ENCODE measurements at places on chromosomes 7 and 10.

DNA sequence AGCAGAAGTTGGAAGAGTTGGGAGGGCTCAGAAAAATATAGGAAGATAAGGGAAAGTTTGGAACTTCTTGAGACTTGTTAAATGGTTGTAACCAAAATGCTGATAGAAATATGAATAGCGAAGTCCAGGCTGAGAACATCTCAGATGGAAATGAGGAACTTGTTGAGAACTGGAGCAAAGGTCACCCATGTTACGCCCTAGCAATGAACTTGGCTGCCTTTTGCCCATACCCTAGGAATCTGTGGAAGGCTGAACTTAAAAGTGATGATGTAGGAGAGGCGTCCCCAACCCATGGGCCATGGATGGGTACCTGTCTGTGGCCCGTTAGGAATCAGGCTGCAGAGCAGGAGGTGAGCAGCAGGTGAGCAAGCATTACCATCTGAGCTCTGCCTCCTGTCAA is 347.8 kb downstream of the ARL4A start:
- no peak for DNase-seq

- DNase-seq = no peak
These were observed 505.6 kb downstream of the HTR7 start for GRCh38 chr10:90352288-90352687.

GRCh38 chr10:64067009-64067606 is 545.9 kb downstream of the REEP3 start:
- DNase-seq = no peak

DNA sequence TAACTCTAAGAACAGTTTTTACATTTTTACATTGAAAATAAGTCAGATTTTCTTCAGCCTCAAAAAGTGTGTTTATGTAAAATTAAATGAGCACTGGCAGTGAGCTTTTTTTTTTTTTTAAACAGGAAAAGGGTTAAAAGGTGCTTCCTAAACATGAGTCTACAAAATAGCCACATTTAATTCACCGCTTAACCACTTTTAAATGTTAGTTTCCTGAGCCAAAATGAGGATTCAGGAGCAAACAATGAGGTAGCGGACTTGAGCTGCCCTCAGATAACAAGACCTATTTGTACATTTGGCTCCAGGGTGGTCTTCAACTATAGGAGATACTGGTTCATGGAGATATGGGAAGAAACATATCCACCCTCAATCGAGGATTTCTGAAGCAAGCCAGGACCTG is 22.8 kb downstream of the AKR1C3 start:
- DNase-seq = no peak

DNA sequence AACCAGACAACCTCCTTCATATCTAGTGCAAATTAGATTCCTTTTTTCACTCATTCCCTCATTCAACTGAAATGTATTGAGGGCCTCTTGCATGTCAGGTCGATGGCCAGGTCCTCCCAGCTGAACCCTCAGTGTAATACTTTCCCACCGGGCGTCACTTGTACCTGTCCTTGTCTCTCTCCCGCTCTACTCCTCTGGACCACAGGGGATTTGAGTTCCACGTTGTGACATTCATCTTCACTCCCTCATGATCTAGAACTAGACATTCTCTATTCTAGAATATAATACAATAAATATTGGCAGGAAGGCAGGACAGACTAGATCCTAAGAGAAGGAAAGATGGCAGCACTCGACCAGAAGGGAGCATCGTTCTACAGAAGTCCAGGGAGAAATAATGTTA is 83.9 kb downstream of the WNT2 start:
- no peak for DNase-seq

DNA sequence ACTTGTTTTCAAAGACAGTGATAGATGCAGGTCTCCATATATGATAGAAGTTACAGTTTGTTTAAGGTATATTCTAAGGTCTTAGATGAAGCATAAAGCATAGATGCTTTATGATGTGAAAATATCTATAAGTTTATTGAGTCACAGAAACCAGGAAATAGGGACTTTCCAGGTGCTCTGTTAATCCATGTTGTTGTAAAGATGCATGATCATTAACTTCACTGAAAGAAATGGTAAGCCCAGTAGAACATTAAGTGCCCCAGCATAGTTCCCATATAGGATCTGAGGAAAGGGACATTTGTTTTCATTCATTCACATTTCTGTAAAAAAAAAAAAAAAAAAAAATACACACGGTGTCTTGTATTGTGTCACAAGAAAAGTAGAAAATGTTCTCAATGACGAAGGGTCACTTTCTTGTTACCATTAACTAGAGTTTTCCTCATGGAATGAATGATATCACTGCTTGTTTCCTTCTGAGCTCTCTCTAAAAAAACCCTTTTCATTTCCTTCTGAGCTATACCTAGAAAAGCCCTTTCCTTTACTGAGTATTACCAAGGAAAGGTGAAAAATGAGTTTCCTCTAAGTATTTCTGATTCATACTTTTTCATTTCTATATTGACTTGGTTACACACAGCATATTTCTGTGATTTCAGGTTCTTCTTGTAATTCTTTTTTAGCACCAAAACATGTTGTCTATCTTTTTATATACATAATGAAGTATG is 105.2 kb downstream of the MACC1 start:
- no peak for DNase-seq

DNA sequence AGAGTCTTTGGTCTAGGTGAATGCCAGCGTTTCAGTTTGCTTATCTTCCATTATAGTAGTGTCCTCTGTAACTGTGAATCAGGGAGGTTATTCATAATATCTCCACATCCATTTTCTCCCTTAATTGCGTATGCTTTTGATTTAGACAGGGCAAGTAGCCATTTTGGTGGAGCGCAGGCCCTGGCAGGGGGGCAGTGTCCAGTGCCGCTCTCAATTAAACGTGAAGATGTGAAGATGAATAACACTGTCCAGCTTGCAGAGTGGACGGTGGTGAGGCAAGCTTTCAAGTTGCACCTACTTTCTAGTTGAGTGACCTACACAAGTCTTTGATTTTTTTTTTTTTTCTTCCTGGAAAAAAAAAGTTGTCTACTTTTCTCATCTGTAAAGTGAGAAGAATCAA is 4.5 kb downstream of the TSPAN14 start:
- no peak for DNase-seq

GRCh38 chr10:6729071-6729774 is 149.1 kb upstream of the PRKCQ start:
- no peak for DNase-seq
